ENCODE measurements at places on chromosomes 2 and 18.

GRCh38 chr2:153391131-153391530 is 87.4 kb downstream of the RPRM start:
- no peak for DNase-seq

DNA sequence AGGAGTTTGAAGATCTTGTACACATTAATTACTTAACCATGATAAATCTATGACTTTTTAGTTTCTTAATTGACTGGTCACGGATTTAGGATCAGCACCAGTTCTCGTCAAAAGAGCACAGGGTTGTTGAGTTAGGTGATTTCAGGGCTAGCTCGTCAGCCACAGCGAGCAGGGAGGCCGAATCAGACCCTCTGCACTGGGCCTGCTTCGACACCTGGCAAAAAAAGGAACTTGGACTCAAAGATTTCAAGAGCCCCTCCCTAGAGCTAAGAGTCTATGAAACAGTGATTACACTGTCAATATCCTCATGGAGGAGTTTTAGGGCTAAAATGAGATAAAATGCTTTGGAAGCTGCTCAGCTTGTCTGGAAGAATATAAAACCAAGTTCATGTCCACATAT is 4.6 kb upstream of the SERTAD2 start:
- no peak for DNase-seq

GRCh38 chr18:34322365-34323289 is 97.9 kb upstream of the NOL4 start:
- peak; percentile 71 for DNase-seq

DNA sequence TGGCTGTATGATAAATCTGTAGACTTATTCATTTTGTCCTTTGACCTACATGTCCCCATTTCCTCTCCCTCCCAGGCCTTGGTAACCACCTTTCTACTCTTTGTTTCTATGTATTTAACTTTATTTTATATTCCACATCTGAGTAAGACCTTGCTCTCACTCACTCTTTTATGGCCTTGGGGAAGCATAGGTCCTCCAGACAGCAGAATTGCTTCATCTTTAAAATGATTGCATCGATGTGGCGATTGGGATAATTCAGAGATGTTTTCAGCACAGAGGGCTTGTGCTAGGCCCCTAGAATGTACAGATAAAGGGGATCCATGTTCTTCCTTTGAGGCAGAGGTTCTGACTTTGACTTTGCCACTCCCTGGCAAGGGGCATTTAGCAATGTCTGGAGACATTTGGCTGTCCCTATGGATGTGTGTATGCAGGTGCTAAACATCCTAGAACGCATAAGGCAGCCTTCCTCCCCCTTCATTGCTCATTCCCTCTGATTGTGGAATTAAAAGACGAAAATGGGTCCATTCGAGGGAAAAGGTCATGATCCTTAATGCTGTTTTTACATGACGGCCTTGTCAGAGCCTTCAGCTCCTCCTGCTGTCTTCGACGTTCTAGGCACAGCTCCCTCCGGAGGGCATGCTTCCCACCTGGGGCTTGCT is 1.2 kb upstream of the GPR39 start:
- no peak for DNase-seq

- no peak for DNase-seq
Measured at GRCh38 chr2:111930875-111931274, 32.5 kb downstream of the MERTK start.

DNA sequence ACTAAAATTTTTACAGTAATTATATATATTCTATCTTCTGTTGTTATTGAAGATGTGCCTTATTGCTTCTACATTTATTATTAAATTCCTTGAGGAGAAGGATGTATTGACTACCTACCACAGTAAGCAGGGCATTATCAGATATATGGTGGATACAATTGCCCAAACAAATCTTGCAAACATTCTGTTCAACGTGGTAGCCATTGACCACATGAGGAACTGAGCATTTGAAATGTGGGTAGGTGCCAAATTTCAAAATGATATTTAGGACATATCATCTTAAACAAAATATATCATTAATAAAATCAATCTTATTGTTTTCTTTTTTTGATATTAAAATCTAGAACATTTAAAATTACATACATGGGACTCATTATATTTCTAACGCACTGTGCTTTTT is 11.1 kb downstream of the SCN3A start:
- DNase-seq = no peak

GRCh38 chr2:142270291-142270690 is 139.5 kb upstream of the LRP1B start:
- no peak for DNase-seq

- DNase-seq = no peak
Measured at GRCh38 chr18:34661464-34662087, 48.5 kb upstream of the DTNA start.

GRCh38 chr2:177225965-177226360 is 13.4 kb downstream of the HNRNPA3 start:
- no peak for DNase-seq

DNA sequence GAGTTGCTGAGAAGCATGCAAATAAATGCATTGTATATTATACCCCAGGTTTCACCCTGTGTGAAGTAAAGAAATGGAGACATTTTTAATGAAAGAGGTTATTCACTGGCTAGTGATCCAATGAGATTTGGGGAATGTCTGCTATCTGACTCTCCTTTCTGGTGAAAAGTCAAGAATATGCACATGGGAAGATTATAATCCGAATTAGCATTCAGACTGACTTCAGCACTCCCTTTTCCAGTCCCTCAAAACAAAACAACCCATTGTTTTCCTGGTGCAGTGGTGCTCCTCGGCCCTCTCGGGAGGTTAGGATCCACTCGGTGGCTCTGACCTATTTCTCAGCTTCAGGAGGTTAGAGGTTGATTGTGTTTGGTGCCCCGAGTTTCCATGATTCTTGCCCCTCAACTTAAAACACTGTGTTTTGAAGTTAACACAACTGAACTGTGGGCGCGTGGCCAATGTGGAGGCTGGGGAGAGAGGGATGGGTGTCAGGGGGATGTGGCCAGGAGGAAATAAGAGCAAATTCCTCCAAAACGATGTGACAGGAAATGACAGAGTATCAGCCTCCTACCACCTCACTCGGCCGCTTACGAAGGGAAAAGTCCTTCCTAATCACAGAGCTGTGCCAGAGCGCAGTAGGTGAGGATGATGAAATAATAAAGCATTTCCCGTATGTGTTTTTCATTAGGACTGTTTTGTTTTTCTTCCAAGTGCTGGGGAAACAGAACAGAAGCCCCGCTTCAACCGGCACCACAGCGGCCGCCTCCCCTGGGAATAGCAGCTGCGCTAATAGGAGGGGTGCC is 440.1 kb downstream of the MTX2 start:
- DNase-seq = peak; percentile 51

- no peak for DNase-seq
Measured at GRCh38 chr2:237097911-237098702, 12.4 kb downstream of the COPS8 start.

DNA sequence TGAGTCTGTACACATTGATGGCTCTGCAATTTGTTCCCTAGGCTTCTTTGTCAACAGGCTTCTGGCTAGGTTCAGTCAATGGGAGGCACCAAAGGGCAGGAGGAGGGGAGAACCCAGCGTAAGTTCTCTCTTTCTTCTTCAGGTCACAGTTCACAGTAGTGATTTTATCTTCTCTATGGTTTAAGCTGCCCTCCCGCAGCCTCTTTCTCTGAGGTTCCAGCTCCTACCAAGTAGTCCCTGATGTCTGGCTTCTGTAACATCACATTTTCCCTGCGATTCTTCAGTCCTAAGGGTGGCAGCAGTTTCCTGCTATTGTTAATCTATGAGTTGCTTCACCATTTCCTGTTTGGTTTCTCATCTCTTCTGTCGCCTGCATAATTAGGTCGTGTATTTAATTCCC is 107.4 kb downstream of the CPO start:
- no peak for DNase-seq

GRCh38 chr2:551621-552020 is 125.6 kb downstream of the TMEM18 start:
- no peak for DNase-seq

DNA sequence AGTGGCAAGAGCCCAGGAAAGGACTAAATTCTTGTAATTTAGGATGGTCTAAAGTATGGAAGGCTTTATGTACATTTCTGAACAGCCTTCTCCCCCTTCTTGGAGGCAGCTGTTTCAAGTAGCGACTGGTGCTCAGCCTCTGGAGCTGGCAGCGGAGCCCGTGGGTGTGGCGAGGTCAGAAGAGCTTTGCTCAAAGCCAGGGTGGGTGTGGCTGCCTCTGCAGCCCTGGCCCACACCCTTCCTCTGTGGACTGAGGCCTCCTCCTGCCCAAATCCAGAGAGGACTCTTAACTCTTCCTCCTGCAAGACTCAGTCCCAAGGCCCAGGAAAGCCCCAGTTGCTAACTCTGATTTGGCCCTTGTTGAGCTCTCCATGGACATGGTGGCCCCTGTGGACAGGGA is 202.1 kb upstream of the REV1 start:
- peak; percentile 76 for DNase-seq

- DNase-seq = no peak
Measured at GRCh38 chr2:60926741-60927552, 45.6 kb downstream of the REL start.

DNA sequence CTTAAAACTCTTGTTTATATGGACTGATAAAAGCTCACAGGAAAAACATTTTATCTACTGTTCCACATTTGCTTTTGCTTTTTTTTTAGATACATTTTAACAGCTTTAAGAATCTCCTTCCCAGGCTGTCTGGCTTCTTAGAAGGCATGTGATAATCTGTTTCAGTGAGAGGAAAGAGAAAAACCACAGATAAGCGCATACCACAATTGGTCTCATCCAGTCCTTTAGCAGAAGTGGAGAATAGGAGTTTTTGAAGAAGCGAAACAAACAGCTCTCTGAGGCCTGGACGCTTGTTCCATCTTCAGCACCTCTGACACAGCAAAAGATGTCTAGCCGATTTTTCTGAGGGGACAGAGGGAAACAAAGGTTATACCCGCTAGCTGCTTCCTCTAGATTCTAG is 37.6 kb downstream of the RMC1 start:
- DNase-seq = no peak

DNA sequence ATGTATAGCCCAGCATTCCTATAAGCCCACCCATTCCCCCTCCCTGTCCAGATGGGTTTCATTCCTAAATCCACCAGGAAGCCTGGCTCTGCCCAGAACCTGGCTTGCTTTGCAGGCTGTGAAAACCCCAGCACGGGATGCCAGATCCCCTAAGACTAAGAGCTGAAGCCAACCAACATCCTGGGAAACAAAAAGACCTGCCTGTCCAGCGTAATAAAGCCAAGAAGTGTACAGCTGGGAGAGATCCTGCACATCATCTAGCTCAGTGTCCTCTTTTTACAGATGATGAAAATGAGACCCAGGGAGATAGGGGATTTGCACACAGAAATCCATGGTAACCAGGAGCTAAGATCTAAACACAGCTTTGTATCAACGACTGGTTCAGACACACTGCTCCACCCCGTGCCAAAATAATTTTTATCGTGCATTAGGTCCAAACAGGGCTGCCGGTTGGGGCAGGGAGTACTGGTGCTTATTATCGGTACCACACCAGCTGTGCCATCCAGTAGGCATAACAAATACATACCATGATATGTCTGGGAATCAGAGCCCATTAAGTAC is 2.9 kb downstream of the RND3 start:
- peak; percentile 49 for DNase-seq

- no peak for DNase-seq
Measured at GRCh38 chr18:8659609-8660242, 45.6 kb upstream of the MTCL1 start.

DNA sequence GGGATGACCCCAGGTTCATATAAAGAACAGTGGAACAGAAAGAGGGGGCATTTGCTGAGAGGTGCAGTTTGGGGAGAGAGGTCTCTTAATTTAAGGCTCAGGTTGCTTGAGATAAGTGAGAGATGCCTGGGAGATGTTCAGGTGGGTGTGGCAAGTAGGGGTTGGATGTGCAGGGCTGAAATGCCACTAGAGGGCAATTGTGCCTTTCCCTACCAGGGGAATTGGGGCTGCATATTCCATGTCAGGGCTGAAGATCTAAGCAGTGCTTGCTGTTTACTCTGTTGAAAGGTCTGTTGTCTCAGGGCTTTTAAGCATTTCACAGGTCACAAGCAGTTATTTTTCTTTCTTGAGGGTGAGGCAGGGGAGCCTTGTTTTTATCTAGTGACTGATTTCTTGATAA is 7.8 kb downstream of the CCDC85A start:
- DNase-seq = no peak

- DNase-seq = no peak
Measured at GRCh38 chr2:39447266-39448168, 10.4 kb upstream of the MAP4K3 start.

DNA sequence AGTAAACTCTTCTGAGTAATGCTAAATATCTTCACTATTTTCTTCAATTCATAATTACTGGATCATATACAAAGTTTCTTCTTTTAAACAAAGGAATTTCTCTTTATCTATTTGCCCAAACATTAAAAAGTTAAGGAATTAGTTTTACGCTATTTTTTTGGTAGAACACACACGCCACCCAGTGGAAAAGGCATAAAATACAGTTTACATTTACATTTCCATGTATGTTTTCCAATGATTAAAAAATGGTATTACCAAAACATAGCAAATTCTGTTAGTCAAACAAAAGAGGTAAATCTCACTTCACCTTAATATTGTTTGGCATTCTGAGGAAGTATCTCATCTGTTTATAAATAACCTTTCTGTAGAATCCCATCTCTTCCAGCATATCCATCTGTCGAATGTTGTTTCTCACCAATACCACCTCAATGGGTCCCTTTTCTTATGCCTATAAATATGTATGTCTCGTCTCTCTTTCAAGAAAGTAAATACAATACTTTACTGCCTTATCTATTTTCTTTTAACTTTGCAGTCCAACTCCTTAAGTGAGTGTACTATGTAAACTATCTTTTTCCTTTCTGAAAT is 7.2 kb downstream of the BOLL start:
- DNase-seq = no peak

DNA sequence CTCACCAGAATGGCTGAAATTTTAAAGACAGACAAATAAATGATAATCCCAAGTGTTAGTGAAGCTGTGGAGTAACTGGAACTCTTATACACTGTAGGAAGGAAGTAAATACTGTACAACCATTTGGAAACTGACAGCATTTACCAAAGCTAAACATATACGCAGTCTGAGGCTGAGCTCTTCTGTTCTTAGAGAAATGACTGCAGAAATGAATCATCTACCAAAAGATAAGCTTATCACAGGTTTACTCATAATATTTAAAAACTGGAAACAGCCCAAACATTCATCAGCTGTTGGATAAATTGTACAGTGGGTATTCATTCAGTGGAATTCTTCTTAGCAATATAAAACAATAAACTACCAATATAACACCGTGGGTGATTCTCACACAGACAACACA is 218.2 kb upstream of the RAB12 start:
- DNase-seq = no peak

- no peak for DNase-seq
Measured at GRCh38 chr2:138724327-138724726, 55.9 kb downstream of the NXPH2 start.

GRCh38 chr18:79784071-79784913 is 13.4 kb upstream of the KCNG2 start:
- peak; percentile 9 for DNase-seq

All from right hindlimb (tissue), 1 donor.